ENCODE measurements at places on chromosomes 1 and 21.

DNA sequence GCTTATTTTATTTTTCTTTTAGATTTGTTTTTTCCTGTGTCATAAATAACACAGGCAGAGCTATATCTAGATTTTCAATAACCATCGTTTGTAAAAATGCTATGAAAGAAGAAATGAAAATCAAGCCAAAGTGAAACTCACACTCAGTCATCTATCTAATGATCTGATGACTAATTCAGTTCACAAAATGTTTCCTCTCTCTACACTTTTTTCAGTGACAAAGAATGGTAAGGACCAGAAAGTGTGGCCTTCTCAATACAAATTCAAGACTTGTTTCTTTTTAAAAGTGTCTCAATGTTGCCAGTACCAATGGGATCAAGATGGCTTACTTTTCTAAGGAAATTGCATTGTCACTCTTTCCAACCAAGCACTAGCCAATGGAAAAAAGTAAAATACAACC lies 282.8 kb upstream of the PKN2 start:
- no peak for DNase-seq

DNA sequence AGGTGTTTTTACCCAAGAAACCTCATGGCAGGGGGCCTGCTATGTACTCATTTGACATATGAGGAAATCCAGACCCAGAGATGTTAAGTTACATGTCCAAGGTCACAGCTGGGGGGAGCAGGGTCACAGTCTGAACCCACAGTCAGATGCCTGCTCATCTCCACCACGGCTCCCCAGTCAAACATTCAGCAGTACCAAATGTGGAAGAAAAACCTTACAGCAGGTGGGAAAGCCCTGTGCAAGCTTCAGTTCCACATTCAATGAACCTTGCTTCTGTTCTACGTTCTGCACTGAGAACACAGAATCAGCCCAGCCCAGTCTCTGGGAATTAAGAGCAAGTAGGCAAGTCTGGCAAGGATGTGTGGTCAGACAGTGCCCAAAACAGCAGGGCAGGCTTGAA lies 35.2 kb downstream of the LRP8 start:
- no peak for DNase-seq

DNA sequence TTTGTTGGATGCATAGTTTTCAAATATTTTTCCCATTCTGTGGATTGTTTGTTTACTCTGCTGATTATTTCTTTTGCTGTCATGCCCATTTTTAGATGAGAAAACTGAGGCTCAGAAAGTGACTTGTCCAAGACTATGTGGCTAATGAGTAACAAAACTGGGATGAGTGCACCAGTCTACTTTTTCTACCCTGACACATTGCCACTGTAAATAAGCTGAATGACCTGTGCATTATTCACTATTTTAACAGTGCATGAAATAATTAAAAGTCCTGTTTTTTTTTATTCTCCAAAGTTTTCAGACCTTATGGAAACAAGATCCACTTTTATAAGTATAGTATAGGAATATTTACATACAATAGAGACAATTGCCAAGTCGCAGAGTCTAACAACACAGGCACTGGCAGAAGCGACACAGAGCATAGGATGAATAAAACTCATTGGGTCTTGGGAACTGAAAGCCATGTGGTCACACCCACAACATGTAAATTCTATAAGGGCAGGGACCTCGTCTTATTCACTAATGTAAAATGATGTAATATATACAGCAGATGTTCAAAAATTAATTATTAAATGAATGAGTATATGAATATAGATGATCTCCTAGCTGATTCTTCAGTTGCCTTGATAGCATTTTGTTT lies 45.2 kb downstream of the HLX start:
- DNase-seq = no peak

- no peak for DNase-seq
These were observed 37.3 kb downstream of the NENF start for GRCh38 chr1:212470059-212470458.

- no peak for DNase-seq
These were observed 55.5 kb upstream of the EDN2 start for GRCh38 chr1:41539999-41540398.

GRCh38 chr21:35149698-35150097 lies 100.6 kb upstream of the RUNX1 start:
- DNase-seq = no peak

DNA sequence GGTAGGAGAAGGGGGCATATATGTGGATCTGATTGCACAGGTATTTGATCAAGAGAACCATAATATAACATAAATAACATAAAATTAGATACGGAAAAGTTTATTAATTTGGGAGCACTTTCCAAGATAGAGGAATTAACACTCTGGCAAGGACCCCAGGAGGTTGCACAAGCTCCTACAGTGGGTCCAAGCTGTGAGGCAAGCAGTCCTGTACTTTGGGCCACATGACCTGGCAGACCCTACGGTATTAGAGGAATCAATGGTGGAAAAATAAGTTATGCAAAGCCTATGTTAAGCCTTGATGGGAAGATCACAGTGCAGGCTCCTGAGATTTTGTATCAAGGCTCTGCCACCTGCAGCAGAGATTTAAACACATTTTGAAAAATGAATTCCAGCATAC lies 220.1 kb downstream of the COL24A1 start:
- DNase-seq = no peak

DNA sequence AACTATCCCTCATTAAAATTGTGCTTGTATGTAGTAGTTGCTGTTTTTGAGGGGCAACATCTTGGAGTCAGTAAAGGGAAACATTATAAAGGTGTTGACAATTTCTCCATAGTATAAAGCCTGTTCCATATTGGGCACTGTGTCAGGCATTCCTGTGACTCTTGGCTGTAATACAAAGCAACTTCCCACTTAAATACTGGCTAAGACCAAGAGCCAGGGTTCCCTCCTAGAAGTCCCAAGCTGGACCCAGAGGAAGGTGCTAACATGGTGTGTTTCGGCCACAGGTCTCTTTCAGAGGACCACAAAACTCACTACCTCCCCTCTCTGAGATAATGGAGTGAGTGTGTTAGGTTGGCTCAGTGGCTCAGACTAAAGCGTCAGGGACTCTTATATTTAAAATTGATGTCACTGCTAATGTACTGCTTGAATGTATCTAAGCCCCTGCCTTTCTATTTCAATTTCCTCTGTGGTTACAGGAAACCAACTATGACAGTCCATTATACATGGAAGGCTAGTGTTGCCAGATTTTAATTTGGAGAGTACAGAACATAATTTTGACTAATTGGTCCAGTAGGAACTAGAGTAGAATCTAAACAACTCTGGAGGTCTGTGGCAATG lies 74.7 kb upstream of the RGL1 start:
- no peak for DNase-seq

- DNase-seq = no peak
These were observed 249.2 kb upstream of the C1orf174 start for GRCh38 chr1:4149281-4149680.

DNA sequence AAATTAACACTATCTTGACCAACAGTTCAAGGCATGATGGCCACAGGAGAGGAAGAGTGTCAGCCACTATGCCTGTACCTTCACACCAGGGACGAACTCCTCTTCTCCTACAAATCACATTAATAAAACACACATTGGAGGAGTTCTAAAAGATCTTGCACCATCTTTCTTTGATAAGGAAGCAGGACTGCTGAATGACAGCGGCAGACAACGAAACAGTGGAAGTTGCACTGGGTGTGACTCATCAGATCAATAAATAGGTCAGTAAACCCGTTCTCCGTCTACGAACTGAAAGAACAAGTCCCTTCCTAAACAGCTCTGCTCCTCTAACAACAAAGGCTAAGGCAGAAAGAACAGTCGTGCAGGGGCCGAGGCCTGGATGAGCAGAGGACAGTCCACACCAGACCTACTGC lies 23.1 kb downstream of the UBE2G2 start:
- DNase-seq = no peak

DNA sequence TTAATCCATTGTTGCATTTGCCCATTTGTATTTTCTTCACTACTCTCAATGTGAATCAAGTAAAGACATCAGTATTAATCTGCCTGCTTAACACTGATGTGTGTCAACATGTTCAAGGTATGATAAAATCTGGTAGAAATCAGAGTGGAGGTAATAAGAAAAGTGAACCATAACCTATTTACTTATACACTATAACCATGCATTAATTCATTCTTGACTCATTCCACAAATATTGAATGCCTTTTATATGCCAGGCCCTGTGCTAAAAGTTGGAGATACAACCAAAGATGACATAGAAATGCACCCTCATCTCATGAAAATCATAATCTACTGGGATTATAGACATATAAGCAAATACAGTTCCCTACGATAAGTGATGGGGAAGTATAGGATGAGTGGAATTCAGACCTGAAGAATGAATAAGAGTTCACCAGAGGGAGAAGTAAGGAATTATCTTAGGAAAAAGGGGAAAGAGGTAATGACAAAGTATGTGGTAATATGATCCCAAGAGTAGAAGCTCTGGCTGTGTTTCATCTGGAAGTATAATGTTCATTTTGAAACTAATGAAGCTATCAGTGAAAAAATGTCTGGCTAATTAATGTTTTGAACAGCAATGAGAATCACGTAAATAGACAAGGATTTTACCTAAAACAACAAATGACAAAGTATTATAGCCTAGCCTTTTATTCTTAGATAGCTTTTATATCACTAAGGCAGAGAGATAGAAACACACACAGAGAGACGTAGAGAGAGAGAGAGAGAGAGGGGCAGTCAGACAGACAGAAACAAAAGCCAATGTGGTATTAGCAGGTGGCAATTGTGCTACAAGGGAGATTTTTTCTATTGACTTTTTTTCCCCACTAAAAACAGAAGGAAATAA lies 7.0 kb upstream of the RWDD3 start:
- DNase-seq = no peak

DNA sequence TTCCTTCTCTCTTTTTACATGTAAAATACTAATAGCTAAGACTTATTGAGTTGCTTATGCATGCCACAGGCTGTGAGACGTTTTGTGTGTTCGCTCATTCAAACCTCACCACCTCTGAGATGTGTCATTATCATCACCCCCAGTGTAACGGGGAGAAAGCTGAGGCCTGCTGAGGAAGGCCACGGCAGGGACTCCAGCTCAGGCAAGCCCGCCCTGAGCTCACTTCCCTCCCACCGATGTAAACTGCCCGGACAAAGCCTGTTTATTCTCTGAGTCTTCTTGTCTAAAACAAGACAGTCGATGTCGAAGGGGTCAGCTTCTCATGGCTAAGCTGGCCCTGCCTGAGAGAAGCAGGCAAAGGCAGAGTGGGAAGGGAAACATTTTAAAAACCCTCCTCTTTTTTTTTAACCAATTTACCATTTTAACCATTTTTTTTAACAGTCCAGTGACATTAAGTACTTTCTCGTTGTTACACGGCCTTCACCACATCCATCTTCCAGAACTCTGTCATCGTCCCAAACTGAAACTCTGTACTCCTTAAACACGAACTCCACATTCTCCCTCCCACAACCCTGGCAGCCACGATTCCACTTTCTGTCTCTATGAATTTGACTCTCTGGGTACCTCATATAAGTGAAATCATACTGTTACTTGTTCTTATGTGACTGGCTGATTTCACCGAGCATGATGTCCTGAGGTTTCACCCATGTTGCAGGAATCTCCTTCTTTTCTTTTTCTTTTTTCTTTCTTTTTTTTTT lies 204.8 kb upstream of the GALNT2 start:
- DNase-seq = no peak

DNA sequence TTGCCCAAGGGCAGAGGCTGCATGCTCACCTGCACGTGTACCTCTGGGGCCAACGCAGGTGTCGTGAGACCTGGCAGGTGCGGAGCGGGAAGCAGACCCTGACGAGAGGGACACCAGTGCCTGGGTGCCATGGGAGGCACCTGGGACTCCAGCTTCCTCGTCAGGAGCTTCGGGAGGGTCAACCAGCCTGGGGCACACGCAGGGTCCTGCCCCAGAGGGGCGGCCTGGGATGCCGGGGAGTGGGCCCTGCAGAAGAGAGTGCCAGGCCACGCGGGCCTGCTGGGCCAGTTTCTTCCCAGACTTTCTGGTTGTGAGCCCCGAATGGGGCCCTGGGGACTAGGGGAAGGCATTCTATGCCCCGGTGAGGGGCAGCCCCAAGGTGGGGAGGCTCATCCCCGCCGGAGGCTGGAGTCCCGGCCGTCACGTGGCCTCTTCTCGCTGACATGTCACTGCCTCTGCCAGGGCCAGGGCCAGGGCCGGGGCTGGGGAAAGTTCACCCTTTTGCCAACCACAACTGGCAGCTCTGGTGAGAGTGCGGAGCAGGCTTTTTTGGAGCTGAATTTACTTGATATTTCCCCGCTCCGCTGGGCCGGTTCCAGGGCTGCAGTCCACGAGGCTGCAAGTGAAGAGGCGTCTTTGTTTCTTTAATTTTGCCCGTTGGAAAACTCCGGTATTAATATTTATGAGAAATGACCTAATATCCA lies 38.5 kb upstream of the ACTRT2 start:
- no peak for DNase-seq

GRCh38 chr1:99170516-99170915 lies 93.8 kb upstream of the PLPPR4 start:
- no peak for DNase-seq

- no peak for DNase-seq
These were observed 27.7 kb upstream of the LRRC7 start for GRCh38 chr1:69540052-69540451.

DNA sequence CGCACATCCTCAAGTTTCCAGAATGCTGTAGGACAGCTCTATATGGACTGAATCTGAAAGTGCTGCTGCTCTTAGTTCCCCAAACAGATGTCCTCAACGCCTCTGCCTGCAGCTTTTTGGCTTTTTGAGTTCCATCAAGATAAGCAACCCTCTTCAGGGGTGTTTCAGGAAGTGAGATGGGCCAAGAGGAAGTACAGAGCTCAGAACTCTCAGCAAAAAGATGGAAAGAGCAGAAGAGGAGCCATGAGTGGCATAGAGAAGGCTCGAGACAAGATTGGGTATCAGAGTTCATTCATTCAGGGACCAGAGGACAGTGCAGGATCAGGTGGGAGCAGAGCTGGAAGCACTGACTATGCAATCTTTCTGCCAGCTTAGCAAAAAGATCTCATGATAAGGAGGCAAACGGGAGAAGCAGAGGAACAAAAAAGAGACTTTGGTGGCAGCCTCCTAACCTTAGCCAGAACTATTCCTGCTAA lies at the start of the genes ADORA3 and TMIGD3:
TSS of gene ADORA3 (minus strand) at position 49 of the 476 bp plus-strand sequence. CDS start 279 bp downstream, outside the sequence.
TSS of gene TMIGD3 (minus strand) at position 49 of the 476 bp plus-strand sequence. CDS start 279 bp downstream, outside the sequence.
- DNase-seq = peak; percentile 33

DNA sequence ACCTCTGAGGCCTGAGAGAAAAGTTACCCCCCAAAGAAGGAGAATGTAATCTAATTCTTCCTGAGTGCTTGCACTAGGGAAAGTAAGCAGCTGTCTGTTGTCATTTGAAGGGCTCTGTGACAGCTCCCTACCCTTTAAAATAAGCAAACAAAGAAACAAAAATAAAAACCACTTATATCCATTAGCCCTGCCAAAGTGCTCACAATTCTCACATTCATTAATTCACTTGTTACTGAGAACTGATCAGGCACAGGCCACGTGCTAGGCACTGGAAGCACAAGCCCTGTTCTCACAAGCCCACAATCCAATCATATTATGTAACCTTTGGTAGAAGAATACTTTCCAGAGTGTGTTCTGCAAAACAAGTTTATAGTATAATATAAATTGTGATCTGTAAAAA lies 199.4 kb downstream of the ZC3H11B start:
- no peak for DNase-seq

DNA sequence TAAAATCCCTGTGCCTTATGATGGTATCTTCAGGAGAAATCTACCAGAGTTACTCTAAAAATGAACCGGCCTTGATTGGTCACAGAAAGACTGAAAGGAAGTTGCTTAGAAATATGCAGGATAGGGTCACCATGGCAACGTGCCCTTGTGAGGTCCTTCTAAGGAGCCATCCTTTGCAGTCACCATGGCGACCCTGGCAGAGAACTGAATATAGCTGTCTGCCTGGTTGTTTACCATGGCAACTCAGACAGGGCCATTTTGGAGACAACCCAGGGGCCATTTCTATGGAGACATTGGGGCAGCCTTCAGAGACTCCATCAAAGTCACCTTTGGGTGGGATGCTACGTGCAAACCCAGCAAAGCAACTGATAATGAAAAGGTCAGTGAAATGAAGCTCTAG lies 43.0 kb downstream of the SNX7 start:
- DNase-seq = no peak

Measured in CD4-positive, alpha-beta T cell treated with Interleukin-17A for 1 hour (primary cell).